ENCODE measurements at places on chromosomes 5 and 9.

GRCh38 chr5:38445374-38446028 lies 110.9 kb downstream of the LIFR start:
- DNase-seq = no peak

DNA sequence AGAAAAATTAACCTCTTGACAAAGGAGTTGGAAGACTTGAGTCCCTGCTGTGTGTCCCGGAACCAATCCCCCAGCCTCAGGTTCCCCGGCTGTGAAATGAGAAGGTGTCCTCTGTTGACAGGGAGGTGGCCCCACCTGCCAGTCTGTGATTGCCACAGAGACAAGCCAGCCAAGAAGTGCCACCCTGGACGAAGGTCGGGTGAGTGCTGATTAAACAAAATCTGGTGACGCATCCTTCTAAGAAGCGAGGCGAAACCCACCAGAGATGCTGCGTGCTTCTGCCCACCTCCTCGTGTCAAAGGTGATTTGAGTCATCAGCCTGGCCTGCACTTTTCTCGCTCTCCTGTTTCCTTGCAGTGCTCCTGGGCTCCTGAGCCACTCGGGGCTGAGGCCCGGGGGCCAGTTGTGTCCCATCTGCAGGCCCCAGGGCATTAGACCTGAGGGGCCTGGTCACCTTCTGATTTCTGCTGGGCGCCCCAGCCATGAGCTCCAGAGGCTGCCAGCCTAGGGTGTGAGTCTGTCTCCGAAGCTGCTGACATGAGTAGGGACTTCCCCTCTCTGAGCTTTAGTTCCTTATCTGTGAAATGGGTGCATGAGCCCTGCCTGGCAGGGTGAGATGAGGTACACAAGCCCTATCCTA lies 28.7 kb downstream of the NEK6 start:
- DNase-seq = peak; percentile 73

- no peak for DNase-seq
Measured at GRCh38 chr5:145483212-145483611, 351.9 kb downstream of the PRELID2 start.

GRCh38 chr9:123218831-123219230 lies 49.6 kb downstream of the STRBP start:
- no peak for DNase-seq

- DNase-seq = no peak
Measured at GRCh38 chr5:28286566-28286965, 1248.2 kb upstream of the CDH9 start.

DNA sequence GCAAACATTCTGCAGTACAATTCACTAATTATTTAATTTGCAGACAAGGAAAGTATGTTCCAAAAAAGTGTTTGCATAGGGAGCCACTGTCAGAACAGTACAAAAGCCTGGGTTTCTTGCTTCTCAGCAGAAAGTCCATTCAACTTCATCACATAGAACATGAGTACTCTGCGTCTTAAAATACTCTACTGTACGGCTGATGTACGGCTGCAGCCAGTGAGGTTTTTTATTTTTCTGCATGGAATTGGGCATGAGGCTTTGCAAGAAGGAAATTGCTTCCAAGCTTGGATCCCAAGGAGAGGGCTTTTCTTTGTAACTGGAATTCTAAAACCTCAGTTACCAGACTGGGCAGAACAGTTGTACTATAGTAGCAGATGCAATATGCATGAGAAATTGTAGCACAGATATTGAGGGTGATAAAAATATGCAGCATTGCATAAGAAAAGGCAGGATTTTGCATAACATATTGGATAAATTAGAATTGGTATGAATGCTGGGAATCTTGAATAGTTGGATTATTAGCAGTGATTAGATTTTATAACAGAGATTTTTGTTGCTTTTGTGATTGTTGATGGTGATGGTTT lies 178.1 kb upstream of the CDH9 start:
- DNase-seq = no peak
